ENCODE measurements at places on chromosomes 3 and 15.
A peak's percentile ranks its signal among the peaks of the same experiment; 100 is the strongest.

GRCh38 chr3:112676659-112677234 lies 35.8 kb upstream of the CCDC80 start:
- H3K27me3 ChIP-seq, result peaks cover 2% of the 10 kb centered on the region
- H3K27ac ChIP-seq, result no peak overlapping the region
- no peaks in the 10 kb centered on the region for H3K4me1 ChIP-seq
- no peaks in the 10 kb centered on the region for H3K36me3 ChIP-seq

DNA sequence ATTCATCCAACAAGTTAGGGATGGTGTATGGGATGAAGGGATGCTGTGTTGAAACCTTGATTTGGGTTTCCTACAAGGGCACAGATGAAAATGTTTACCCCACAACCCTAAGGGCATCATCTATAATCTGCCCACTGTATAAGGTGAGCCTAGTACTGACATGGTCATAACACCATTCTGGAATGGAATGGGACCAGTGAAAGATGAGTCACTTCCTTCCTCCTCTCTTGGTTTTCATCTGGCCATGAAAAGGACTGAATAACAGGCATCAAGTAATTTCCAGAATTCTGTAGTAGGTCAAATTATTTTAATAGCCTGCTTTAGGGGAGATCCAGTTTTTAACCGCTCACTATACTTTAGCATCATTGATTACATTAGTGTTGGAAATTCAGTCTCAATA lies 538.6 kb downstream of the NR2F2 start:
- no peak overlapping the region for H3K27ac ChIP-seq
- H3K4me1 ChIP-seq, result no peaks in the 10 kb centered on the region
- no peak for DNase-seq

DNA sequence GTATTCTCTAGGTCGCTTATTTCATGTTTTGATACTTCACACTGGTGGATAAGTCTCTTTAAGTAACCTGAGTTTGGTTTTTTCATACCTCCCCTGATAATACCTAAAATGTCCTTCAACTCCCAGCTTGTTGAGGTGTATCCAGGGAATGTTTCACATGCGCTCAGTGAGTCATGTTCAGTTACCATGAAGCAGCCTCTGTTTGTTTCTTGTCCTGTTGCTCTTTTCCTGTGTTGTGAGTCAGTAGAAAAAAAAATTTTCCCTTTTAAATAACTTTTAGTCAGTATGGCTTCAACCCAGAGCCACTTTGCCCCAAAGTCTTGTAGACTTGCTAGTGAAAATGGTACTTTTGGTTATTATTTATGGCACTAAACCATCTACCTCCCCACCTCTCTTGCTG lies 278.4 kb upstream of the ZPLD1 start:
- no peaks in the 10 kb centered on the region for H3K4me1 ChIP-seq
- no peak overlapping the region for H3K27ac ChIP-seq
- no peak for DNase-seq

DNA sequence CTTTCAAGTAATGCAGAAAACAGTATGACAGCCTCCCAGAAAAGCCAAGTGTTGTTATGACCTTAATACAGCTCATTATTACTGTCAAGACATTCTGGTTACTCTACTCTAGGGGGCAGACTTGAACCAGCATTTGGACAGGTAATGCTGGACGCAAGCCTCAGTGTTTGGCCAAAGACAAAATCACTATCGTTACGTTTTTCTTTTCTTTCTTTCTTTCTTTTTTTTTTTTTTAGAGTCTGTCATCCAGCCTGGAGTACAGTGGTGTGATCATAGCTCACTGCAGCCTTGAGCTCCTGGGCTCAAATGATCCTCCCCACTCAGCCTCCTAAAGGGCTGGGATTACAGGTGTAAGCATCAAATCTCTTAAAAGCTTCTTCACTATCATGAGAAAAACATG lies 29.4 kb upstream of the TMEM45A start:
- H3K4me3 ChIP-seq, result no peak overlapping the region
- H3K27me3 ChIP-seq, result no peaks in the 10 kb centered on the region
- H3K36me3 ChIP-seq, result no peaks in the 10 kb centered on the region
- no peak overlapping the region for H3K27ac ChIP-seq

- H3K36me3 ChIP-seq, result no peaks in the 10 kb centered on the region
- H3K27ac ChIP-seq, result no peak overlapping the region
- no peak for DNase-seq
- H3K4me3 ChIP-seq, result no peak overlapping the region
- H3K27me3 ChIP-seq, result no peaks in the 10 kb centered on the region
Measured at GRCh38 chr3:4994823-4995499, 15.7 kb downstream of the BHLHE40 start.

DNA sequence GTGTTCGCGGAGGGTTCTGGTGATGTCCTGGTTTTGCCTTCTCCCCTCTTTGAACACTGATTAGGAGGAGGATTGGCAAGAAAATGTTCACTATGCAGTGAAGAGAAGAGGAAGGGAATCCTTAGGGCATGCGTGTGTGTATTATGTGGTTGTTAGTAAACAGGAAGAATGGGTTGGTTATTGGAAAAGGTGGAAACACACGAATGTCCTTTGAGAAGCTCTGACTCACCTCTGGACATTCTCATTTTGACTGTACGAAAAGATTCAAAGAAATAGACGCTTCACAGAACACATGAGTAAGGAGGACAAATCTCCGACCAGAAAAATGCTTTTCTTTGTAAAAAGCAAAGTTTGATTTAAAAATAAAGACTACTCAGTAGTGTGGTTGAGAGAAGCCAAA lies 188.8 kb upstream of the PRICKLE2 start:
- H3K4me1 ChIP-seq, result no peaks in the 10 kb centered on the region
- no peak for DNase-seq
- no peaks in the 10 kb centered on the region for H3K27me3 ChIP-seq
- H3K4me3 ChIP-seq, result no peak overlapping the region
- H3K36me3 ChIP-seq, result no peaks in the 10 kb centered on the region

- no peaks in the 10 kb centered on the region for H3K4me1 ChIP-seq
- no peaks in the 10 kb centered on the region for H3K36me3 ChIP-seq
- no peak overlapping the region for H3K4me3 ChIP-seq
- no peaks in the 10 kb centered on the region for H3K27me3 ChIP-seq
- H3K27ac ChIP-seq, result no peak overlapping the region
- DNase-seq, result no peak
Measured at GRCh38 chr15:39106950-39107349, 473.9 kb upstream of the THBS1 start.

GRCh38 chr3:168024537-168024941 lies 71.2 kb downstream of the GOLIM4 start:
- no peaks in the 10 kb centered on the region for H3K27me3 ChIP-seq
- no peaks in the 10 kb centered on the region for H3K36me3 ChIP-seq
- H3K4me3 ChIP-seq, result no peak overlapping the region
- H3K27ac ChIP-seq, result no peak overlapping the region

GRCh38 chr3:9809239-9809614 lies 835 bp upstream of the TTLL3 start:
- no peaks in the 10 kb centered on the region for H3K27me3 ChIP-seq
- no peaks in the 10 kb centered on the region for H3K4me1 ChIP-seq
- no peak overlapping the region for H3K4me3 ChIP-seq
- no peak overlapping the region for H3K27ac ChIP-seq

DNA sequence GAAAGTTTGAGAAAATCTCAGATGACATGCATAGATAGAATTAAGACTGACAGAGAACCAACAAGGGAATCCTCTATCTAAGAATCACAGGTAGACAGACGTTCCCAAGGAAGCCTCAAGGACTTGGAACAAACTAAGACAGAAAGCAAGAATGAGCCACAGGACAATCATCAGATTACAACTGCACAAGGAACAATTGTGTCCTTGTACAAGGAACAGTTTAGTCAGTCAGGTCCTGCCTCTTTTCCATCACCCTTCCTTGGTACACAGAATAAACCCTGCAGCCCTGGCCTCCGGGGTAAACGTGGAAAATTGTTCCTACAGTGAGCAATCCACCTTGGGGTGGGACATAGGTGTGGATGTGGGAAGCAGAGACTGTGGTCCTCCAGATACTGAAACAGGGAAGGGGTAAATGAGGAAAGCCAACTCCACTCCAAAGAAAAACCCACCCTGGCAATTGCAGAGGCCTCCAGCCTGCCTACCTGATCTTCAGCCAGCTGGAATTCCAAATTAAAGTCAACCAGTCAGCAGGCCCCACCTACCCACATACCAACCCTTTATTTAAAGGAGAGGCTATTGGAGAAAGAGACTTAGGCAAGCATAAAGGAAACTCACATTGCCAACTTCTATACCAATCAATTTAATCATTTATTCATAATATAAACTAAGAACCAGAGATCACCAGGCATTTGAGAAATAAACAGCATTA lies 73.4 kb downstream of the ULK4 start:
- peaks cover 7% of the 10 kb centered on the region for H3K36me3 ChIP-seq

- H3K4me1 ChIP-seq, result peaks cover 26% of the 10 kb centered on the region
- peak within 1 kb of the TSS; percentile 76 for H3K4me3 ChIP-seq
- peak within 1 kb of the TSS; percentile 88 for H3K27ac ChIP-seq
- peak; percentile 81 for DNase-seq
- peaks cover 9% of the 10 kb centered on the region for H3K27me3 ChIP-seq
Measured at GRCh38 chr15:41493205-41493901, at the start of gene ITPKA. TSS of gene ITPKA (plus strand) at chr15:41493874. CDS start at chr15:41493928, 54 bp downstream.

- H3K27ac ChIP-seq, result no peak overlapping the region
- no peaks in the 10 kb centered on the region for H3K4me1 ChIP-seq
- no peak overlapping the region for H3K4me3 ChIP-seq
- no peak for DNase-seq
- H3K27me3 ChIP-seq, result peaks cover 5% of the 10 kb centered on the region
- no peaks in the 10 kb centered on the region for H3K36me3 ChIP-seq
Measured at GRCh38 chr3:138336454-138336999, 6.9 kb upstream of the NME9 start.

DNA sequence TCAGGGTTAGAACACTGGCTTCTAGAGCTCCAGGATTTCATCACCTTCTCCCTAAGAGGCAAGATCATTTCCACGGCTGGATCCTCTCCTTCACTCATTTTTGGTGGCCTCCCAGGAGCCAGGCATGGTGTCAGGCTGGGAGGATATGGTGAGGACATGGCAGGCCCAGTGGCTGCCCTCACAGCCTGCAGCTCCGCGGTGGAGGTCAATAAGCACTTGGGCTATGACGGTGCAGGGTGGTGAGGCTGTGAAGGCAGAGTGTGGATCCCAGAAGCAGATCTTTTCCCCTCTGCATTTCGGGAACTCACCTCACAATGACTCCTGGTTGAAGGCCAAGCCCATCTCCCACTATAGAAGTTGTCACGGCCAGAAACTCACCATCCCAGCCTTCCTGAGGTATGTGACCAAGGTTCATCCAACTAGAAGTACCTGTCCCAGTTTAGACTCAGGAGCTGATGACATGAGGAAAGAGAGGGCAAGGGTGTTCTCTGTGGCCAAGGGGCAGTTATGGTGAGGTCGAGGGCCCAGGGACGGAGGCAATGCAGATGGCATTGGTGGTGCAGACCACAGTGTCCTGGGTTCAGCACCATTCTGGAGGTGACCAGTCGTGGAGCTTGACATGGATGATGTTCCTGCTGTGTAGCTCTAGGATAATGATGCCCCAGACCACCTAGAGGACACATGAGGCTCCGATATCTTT lies 100.1 kb upstream of the SMAD3 start:
- H3K4me1 ChIP-seq, result no peaks in the 10 kb centered on the region
- H3K27me3 ChIP-seq, result no peaks in the 10 kb centered on the region
- no peaks in the 10 kb centered on the region for H3K36me3 ChIP-seq

GRCh38 chr15:59168536-59168935 lies 38.1 kb upstream of the LDHAL6B start:
- DNase-seq, result no peak
- H3K27me3 ChIP-seq, result no peaks in the 10 kb centered on the region
- H3K4me1 ChIP-seq, result no peaks in the 10 kb centered on the region
- H3K4me3 ChIP-seq, result no peak overlapping the region
- no peak overlapping the region for H3K27ac ChIP-seq
- no peaks in the 10 kb centered on the region for H3K36me3 ChIP-seq

DNA sequence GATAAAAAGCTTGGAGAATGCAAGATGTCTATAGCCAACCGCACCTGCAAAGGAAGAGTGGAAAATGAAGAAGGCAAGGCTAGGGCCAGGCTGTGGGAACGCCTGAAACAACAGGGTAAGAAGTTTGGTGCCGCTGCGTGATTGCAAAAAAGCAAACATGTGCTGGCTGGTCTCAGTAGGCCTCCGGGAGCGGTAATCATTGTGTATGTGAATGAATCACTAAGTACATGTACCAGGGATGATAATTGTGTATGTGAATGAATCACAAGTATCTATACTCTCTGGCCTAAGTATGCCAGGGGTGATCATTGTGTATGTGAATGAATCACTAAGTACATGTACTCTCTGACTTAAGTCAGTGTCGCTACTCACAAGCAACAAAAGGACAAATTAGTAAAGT lies 40.3 kb upstream of the PARL start:
- peaks cover 46% of the 10 kb centered on the region for H3K36me3 ChIP-seq
- H3K27ac ChIP-seq, result no peak overlapping the region
- DNase-seq, result no peak
- no peaks in the 10 kb centered on the region for H3K27me3 ChIP-seq
- H3K4me1 ChIP-seq, result no peaks in the 10 kb centered on the region

DNA sequence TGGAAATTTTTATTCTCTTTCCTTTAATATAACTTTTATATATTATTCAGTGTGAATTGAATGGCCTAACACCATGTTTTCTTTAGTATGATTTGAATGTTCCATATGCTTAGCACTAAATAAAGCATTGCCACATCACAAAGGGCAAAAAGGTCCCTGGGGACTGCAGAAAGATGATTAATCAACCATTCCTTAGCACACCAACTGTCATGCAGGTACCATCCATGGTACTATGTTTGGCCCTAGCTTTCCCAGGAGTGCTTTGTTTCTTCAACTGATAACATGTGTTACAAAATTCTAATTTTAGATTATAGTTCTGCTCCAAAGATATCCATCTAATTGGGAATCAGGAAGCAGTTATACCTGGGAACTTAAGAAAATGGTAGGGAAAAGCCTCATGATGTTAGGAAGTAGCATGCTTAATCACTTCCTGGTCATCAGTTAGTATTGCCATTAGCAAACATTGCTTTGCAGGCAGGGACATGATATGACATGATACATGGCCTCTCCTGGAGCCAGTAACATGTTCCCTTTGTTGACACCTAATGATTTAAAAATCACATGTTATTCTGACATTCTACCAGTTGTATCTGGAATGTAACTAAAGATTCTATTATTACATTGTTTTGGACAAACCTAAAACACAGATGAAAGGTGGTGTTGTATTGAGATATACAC lies 712.6 kb upstream of the GBE1 start:
- no peak overlapping the region for H3K4me3 ChIP-seq
- no peaks in the 10 kb centered on the region for H3K27me3 ChIP-seq
- no peaks in the 10 kb centered on the region for H3K4me1 ChIP-seq
- H3K27ac ChIP-seq, result no peak overlapping the region

DNA sequence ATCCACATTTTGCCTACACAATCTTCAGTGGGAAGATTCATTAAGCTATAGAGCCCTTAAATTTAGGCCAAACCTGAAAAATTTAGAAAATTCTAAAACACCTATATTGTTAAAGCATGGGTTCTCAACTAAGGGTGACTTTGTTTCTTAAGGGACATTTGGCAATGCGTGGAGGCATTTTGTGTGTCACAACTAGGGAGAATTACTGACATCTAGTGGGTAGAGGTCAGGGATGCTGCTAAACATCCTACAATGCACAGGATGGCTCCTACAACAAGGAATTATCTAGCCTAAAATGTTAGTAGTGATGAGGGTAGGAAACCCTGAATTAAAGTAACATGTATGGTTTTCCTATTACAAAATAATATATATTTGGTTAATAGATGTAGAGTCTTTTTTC lies 55.8 kb downstream of the TBC1D5 start:
- no peak overlapping the region for H3K4me3 ChIP-seq
- H3K27ac ChIP-seq, result no peak overlapping the region
- DNase-seq, result no peak
- no peaks in the 10 kb centered on the region for H3K27me3 ChIP-seq
- no peaks in the 10 kb centered on the region for H3K36me3 ChIP-seq

Measured in DND-41 (cell line).